ENCODE measurements at places on chromosomes 2 and 18. TPM values are rescaled to one million over a fixed set of nuclear protein-coding genes. Genes with fewer than 3 reads are reported as not detected.

FOXD4L1 gene
- 0.23 TPM for total RNA-seq

- peak; percentile 73 for DNase-seq
Measured at GRCh38 chr18:63788447-63789096, 13.4 kb downstream of the SERPINB7 start.

DNA sequence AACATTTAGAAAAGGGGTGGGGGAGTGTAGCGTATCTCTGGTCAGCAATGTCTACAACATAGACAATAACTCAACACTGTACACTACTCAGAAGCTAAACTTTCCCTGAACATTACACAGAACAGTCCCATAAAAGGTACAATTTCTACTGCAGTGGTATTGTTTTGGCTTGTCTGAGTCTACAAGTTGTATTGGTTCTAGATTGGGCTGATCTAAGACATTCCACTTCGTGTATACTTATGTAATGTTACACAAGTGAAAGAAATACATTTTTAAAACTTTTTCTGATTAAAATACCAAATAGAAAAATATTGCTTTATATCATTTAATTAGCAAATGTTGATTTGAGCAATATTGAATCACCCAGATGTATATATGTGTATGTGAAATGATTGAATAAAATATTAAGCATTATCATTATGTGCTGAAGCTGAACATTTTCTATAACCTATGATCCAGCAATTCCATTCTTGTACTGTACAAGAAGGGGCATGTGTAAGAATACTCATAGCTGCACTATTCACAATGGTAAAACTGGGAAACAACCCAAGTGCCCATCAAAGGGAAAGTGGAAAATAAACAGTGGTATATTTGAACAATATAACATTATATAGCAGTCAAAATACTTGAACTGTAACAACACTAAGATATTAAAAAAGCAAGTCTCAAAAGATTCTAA, 52.4 kb downstream of the VSNL1 start:
- no peak for DNase-seq

DNA sequence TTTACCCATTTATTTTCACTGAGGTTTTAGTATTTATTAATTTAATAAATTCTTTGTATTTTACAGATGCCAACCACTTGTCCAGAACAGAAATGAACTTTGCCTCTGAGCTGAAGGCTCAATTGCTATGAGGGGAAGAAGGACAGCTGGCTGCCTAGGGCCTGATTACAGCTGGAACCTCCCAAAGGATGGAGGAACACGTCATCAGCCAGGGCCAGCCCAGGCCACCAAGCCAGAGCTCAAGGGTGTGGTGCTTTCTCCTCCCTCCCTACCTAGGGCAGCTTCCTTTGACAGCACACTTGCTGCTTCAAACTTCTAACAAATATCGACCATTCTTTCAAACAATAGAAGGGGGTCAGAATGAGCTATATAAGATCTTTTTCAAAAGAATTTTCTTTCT, 19.7 kb upstream of the RIOK3 start:
- no peak for DNase-seq

DNA sequence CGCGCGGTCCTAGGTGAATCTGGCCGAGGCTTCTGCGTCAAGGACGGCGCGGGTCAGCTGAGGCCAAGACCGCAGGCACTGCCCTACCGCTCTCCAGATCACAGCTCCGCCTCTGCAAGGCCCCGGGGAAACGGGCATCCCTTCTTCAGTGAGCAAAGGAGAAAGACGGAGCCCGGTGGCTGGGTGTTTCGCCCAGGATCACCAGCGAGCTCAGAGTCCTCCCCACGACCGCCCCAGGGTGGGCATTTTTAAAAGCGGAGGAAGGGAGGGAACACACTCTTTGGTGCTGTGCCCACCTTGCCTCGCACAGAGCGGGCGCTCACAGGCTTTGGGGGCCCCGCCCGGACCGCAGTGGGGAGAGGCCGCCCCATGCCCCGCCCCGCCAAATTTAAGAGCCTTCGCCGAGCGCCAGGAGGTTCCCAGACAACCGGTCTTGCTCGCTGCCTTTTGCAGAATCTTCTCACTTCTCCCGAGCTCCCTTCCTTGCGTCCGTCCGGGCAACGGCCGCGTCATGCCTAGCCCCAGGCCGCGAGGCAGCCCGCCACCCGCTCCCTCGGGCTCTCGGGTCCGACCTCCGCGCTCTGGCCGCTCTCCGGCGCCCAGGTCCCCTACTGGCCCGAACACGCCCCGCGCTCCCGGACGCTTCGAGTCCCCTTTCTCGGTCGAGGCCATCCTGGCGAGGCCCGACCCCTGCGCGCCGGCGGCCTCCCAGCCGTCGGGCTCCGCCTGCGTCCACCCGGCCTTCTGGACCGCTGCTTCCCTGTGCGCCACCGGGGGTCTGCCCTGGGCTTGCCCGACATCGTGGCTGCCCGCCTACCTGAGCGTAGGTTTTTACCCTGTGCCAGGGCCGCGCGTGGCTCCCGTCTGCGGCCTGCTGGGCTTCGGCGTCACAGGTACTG, at the start of gene NOTO:
TSS of gene NOTO (plus strand) at position 419 of the 899 bp plus-strand sequence. CDS start at position 512, 93 bp downstream.
- DNase-seq: no peak

DNA sequence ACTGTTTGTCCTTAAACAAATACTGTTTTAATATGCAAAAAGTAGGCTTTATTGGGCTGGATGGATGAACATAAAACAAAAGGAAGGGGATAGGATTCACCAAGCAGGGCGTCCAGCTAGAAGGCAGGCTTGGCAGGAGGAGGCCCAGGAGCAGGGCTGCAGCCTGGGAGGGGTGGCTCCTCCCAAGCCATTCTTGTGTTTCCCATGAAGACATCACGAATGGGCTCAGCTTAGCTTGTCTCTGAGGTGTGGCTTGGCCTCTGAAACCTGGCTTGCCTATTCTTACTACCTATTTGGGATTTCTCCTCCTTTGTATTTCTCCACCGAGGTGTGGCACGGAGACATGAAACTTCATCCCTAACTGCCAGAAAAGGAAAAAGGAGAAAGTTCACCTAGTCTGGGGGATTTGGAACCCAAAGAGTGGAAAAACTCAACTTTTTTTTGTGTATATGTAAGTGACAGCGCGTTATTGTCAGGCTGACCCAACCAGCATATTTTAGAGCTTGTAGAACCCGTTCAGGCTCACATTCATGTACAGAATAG, 481.9 kb upstream of the SPRED2 start:
- DNase-seq: no peak

IL37 gene
- not detected for total RNA-seq

DNA sequence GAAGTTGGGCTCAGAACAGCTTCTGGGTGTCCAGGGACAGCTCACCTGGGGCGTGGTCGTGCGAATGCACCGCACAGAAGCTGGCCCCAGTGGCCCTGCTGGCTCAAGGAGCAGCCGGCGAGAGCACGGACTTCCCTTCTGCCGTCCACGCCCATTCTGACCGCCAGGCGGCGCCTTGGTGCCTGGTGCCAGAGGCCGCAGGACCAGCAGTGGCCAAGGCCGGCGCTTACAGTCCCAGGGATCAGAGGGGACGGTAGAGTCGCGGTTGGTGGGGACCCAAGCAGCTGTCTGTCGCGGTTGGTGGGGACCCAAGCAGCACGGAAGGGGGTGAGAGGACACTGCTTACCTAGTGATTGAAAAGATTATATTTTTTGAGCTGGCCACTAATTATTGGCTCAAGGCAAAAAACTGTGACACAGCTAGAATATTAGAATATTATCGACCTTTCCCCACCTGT, 25.7 kb downstream of the NPPC start:
- peak; percentile 67 for DNase-seq

GRCh38 chr18:62372156-62372555, 47.0 kb downstream of the TNFRSF11A start:
- no peak for DNase-seq

SDC1 gene
- not detected for total RNA-seq

DNA sequence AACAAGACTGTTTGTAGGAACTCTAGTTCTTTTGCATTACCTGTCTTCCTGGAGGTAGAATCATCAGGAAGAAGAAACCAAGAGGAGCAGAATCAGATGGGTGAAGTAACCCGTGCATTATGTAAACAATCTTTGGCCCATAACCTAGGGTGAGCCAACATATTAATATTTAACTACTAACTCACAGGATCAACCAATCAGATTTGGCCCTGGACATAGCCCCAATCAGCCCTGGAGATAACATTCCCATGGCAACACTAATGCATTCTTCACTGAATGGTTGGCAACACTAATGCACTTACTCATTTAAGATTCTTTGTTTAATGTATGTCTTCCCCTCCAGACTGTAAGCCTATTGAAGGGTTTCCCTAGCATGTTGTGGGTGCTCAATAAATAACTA, 72.0 kb upstream of the CTAGE1 start:
- no peak for DNase-seq

NTSR2 gene
- not detected for total RNA-seq

FAM161A gene
- 4.8 TPM for total RNA-seq

DNA sequence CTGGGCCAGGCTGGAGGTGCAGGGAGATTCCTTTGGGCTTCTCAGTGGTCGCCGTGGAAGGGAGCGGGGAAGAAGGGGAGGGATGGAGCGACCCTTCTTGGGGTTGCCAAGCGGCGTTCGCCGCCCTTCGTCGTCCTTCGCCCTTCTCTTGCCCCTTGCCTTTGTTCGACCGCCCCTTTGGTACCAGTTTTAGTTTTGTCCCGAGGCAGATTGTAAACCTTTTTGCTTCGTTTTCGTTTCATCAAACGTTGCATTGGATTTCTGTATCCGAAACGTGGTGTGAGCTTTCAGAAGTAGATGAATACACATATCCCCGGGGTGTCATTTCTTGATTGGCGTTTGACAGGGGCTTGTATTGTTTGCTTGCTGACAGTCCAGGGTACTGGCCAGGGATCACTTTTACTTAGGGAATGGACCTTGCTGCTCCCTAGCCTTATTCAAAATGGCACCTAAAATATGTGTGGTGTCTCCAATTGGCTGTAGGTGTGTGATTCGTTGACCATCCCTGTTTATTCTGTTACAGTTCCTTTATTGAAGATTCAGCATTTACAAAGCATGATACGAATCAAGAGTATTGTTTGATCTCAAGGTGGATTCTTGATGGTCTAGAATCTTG, 788 bp downstream of the USP14 start:
- no peak for DNase-seq

DNA sequence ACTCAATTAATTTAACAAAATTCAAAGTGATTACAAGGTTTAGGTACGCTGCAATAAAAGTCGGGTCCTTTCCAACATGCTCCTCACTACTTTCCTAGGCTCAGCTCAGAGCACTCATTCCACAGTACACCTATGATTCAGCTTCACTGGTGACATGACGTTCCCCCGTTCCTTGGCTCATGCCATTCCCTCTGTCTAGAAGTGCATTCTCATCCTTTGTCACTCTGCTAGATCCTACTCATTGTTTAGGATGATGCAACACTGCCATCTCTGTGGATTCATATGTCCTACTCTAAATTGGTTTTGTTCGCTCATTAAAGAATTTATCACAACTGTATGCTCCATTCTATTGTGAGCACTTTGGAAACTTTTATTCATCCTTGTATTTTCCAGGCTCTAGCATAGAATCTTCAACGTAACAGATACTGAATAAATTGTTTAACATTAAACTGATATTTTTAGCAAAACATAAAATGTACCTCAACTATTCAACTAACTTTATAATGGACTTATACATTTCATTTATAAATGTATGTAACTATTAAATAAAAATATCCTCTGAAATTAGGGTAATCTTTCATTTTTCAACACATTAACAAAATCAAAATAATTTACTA, 78.6 kb downstream of the FAM228A start:
- DNase-seq: no peak

NOP58 gene
- 143 TPM for total RNA-seq

DNA sequence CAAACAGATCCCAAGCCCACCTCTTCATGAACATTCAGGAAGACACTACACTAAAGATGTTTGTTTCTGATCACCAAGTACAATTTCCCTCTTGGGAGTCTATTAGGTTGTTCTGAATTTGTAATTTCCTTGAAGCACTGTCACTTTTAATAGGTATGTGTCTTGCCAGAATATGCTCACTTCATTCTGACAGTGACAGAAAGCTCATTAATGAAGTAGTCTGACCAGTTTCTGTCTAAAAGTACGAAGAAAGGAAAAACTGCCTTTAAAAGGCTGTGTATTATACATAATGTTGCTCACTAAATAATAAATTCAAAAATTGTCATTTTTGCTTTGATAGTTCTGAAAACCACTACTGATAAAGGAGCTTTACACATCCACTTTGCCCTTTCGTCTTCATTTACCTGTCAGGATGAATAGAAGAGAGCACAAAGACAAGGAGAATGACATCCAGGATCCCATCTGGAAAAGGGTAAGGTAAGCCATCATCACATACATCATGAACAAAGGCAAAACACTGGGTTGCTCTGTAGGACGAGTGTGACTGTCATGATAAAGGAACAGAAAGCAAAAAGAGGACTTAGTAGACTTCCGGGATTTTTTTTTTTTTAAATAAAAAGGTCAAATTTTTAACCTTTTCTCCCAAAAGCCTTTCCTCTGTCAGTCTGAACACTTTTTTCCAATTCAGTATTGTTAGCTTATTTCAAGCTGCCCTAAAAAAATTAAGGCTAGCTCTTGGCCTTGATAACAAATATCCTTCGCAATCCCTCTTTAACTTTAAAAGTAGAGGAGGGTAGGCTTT, 103.4 kb downstream of the METTL8 start:
- no peak for DNase-seq

KCNS3 gene
- not detected for total RNA-seq

DNA sequence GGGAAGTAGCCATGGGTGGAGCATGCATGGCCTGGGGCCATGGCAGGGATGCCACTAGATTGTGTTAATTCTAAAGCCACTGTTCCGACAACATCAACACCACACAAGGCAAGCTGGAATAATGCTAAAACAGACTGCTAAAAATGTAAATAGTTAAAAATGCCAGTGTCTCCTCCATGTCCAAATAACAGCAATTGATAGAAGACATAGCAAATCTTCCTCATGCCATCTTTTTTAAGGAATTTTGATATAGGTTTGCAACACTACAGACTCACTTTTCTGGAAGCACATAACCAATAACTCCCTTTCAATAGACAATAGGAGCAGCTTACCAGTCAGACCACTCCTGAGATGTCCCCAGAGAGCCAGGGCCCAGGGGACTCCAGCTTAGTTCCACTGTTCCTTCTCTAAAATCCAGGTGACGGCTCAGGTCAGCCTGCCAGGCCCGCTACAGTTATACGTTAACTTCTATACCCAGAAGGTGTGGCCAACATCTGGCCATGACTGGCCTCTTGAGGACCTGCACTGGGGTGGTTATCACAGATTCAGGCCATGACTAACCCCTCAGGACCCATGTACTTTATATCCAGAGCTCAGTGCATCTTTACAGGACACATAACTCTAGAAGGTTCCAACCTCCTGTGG, 20.3 kb downstream of the TUBB6 start:
- DNase-seq: no peak

DNA sequence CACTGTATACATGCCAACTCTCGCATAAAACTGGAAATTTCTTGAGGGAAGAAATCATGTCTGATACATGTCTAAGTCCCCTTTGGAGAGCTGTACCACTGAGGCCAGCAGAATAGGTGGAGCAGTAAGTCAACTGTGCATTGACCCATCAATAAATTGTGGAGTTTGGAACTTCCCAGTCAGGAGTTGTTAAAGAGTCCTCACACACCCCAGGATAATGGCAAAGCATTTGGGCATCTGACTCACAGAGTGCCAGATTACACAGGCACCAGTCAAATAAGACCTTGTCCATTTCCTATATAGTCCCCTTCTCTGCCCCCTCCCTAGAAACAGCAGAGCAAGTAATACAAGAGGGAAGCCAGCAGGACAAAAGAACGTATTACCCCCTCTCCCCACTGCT, 10.4 kb downstream of the VSNL1 start:
- no peak for DNase-seq

NPC1 gene
- total RNA-seq: 37.4 TPM
